ENCODE measurements at places on chromosomes 11 and 22.

DNA sequence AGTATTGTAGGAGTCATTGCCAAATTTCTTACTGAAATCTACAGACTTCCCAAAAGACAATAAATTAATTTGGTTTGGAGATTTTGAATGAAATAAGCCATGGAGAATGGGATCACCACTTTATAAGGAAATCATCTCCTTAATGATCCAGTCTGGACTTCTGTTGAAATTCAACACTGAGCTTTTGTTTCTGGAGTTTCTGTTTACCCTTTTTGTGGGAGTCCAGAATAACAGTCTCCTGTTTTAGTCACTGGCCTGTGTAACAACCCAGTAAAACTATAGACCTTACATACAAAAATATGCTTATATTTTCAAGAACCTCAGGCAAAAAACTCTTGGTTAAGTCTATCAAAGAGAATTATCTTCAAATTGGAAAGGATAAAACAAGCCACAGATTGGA is 321.7 kb upstream of the PLET1 start:
- DNase-seq, result no peak

DNA sequence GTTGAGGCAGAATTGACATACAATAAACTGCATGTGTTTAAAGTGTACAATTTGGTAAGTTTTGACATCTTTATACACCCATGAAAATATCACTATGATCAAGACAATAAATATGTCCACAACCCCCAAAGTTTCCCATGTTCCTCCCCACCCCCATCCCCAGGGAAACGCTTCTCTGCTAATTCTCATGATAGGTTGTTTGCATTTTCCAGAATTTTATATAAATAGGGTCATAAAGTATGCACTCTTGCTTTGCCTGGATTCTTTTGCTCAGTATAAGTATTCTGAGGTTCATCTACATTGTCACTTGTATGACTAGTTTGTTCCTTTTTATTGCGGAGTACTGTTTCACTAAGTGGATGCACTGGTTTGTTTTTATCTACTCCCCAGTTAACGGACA is 35.6 kb downstream of the MYEOV start:
- no peak for DNase-seq

- peak; percentile 22 for DNase-seq
Observed at GRCh38 chr11:134332189-134332631, 422 bp downstream of the GLB1L2 start.

- DNase-seq, result no peak
Observed at GRCh38 chr11:57802411-57802810, 40.8 kb downstream of the CTNND1 start.

- no peak for DNase-seq
Observed at GRCh38 chr11:8640267-8640906, 42.1 kb downstream of the TRIM66 start.

- DNase-seq, result no peak
Observed at GRCh38 chr11:94525546-94526324, 13.5 kb downstream of the C11orf97 start.

DNA sequence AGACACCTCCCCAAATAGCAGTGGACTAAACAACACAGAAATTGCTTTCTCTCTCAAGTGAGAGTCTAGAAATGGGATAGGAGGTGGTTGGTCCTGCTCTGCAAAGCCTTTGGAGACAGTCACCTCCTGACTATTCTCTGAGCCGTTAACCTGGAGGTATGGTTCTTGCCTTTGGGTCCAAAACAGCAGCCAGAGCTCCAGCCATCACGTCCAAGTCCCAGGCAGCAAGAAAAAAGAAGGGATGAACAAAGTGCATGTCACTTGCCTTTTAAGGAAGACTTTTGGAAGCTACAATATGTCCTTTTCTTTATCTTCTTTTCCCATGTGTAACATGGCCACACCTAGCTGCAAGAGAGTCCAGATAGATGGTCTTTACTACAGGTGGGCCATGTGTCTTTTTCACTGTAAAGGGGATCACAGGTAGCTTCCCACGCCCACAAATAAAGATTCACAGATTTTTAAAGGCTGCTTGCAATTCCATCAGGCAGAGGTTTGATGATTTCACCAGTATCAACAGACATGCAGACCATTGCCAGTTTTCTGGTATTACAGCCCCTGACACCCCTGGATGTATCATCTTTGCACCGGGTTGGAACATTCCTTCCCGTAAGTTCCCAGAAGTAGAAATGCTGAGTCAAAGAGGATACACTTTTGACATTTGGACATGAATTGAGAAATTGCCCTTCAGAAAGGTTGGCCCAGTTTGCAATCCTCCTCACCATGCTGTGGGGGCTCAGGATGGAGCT is 66.0 kb downstream of the MYEOV start:
- no peak for DNase-seq

DNA sequence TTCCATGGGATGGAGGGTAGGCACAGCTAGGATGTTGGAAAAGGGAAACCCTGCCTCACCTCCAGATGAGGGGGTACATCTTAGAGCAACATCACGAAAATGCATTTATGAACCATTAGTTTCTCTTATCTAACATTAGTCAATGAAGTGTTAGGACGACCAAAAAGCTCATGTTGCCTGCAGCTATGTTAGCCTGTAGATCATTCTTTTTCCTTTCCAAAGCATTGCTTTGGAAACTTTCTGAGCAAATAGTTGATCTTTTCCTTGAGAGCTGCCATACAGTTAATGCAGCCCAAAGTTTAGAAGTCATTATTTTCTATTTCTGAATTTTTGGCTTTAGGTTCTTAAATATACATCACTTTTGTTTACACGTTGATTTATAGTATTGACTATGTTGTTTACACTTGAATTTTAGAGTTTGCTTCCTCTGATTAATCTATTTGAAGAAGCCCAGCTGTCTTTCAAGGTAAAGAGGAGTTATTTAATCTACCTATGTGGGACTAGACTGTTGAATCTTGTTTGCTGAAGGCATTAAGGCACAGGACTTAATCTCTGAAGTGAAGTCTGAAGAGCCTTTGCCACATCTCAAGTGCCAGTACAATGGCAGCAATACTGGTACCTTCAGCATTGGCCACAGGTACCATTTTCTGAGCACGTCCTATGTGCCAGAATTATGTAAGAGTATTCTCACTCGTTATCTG is 11.0 kb downstream of the POU2AF3 start:
- no peak for DNase-seq

DNA sequence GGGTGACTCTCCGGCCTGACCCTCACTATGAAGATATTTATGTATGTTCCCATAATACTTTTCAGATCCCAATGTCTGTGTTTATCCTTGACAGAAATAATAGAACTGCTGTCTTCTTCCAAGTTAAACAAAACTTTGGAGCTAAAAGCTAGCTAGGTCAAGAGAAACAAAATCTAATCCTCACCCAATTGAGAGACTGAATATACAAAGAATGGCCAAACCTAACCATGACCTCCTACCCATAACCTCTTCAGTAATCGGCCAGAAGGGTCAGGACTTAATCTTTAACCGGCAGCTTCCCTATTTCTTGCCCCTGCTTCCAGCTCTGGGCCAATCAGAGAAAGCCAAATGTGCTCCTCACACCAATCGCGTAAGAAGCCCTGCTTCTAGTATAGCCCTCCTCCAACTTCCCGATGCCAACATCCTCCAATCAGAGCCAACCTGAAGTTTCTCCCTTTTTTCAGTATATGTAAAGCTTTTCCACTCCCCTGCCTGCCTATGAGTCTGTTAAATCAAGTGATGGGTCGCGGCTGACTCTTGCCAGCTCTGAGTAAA is 1.7 kb upstream of the DDX6 start:
- DNase-seq, result peak; percentile 84

GRCh38 chr11:7690648-7691047 is 15.6 kb downstream of the OVCH2 start:
- no peak for DNase-seq

DNA sequence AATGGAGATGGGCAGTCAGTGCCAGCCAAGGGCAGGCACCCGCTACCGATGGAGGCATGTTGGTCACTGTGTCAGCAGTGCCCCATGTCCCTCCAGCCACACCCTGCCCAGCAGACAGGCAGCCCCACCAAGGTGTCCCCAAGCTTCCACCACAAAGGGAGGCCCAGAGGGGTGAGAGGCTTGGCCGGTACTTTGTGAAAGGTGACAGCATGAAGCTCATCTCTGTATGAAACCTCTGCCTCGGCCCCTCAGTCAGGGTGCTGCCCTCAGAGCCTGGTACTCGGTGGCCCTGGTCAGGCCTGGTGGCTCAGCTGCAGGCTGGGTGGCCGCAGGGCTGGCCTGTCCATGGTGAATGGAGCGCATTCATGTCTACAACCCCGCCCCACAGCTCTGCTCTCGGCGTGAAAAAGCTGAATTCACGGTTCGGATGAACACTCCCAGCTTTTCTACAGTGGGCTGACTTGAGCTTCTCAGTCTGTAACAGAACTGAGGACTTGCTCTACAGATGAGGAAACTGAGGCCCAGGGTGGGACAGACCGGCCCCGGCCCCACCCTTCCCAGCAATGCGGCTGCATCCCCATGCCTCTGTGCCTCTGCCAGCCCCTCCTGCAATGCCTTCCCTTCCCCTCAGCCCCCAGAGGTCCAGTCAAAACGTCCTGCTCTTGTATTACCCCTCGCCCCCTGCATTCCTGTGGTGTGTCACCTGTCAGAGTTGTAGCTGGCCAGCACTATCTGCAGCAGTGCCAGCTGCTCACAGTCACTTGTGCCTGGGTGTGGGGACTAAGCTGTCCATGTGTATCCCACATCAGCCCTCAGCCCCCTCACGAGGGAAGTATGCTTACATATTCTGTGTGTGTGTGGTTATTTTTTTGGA is 27.7 kb downstream of the RSPH14 start:
- DNase-seq, result no peak

DNA sequence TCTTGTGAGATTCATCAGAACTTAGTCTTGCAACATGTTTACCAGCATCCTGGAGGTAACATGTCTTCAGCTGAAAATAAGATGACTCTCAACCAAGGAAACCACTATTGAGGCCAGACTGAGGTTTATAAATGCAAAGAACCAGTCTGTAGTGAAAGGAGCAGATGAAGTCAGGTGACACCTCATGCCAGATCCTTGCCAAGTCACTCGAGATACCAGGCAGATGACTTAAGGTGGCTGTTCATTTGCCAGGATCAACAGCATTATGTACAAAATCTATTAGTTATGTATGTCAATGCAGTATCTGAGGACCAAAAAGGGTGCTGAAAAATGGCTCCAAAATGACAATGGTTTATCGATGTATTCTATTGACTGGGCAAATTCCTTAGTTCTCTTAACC is 100.0 kb upstream of the SOX6 start:
- no peak for DNase-seq

- DNase-seq, result no peak
Observed at GRCh38 chr11:128316541-128317227, 270.7 kb downstream of the ETS1 start.

- DNase-seq, result no peak
Observed at GRCh38 chr22:37080438-37080837, 28.9 kb downstream of the KCTD17 start.

GRCh38 chr11:111598559-111598958 is 3.7 kb upstream of the SIK2 start:
- DNase-seq, result no peak

DNA sequence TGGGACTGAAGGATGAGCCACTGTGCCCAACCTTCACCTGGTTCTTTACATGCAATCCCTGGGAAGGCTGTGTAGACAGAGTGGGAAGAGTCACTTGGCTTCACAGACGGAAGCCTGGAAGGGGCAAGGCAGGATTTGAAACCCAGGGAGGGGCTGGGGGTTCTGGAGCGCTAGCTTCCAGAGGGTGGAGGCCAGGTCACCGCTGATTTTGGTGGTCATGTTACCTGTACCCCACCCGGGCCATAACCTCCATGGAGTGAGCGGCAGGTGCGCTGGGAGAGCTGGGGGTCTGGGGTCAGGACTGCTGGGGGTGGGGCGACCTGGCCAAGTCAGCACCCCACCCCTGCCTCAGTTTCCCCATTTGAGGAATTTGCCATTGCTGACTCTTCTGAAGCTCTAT is 38.3 kb downstream of the PDGFB start:
- no peak for DNase-seq

DNA sequence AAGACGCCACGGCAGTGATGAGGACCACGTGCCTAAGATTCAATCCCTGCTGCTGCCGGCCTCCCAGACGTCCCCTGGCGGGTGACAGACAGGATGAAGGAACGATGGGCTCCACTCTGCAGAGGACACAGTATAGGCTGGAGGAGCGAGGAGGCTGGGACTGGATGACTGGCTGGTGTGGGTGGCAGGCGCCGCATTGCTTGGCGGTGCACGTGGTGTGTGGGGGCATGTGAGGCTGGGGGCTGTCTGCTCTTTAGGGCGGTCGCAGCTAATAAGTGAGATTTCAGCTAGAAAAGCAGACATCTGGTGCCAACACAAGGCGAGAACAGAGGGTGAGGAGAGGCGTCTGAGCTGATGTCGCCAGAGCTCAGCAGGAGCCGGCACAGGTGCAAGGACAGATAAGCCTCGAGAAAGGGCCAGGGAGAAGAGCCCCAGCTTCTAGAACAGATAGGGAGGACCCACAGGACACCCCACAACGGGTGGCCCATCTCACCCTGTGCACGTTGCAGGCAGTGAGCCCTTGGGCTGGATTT is 33.2 kb downstream of the TSPAN4 start:
- no peak for DNase-seq

DNA sequence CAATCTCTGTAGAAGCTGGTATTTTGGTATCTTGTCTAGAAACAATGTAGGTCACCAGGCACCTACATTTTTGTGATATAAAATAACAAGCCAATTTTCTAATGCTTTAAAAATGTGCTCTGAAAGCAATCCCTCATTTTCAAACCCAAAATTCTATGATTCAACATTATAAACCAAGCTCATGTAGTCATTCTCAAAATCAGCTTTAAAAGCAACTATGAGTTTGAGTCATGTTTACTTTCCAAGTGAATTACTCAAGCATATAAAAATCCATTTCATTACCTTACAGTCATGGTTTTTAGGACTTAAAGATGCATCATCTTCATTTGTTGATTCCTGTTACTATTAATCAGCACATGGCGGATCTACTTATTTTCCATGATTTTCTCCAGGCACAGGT is 216.4 kb downstream of the GRM5 start:
- no peak for DNase-seq

- no peak for DNase-seq
Observed at GRCh38 chr11:14422052-14422813, 63.2 kb upstream of the RRAS2 start.

DNA sequence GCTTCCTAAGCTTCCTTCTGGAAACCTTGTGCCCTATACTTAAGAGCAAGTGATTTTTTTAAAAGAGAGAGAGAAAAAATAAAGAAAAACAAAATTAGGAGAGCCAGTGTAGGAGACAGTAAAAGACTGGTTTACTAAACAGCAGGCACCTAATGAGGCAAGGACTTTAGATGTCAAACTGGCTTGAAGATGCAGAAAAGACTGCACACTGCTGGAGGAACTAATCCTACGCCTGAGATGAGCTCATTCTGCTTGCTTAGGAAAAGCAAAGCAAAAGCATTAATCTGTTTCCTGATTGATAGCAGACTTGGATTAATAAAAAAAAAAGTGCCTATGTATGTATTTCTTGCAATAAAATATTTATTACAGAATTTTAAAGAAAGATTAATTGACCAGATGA is 113.6 kb upstream of the SEZ6L start:
- DNase-seq, result no peak

DNA sequence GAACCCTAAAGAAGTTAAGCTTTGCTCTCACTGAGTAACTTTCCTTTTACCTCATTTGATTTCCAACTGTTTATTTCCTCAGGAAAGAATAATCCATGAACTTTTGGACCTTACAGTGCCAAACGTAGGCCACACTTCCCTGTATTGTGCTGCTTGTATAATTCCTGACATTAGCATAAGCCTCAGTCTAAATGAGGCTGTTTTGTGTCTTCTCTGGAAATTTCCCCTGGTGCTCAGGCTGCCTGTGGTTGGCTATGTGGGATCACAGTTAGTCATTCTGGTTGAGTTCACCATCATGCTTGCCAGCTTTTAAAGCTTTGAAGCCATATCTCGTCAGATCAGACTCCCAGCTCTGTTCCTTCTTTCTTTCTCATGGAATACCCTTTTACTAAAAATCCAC is 107.0 kb downstream of the FAM76B start:
- no peak for DNase-seq

Data from CD4-positive, alpha-beta T cell treated with Interleukin-12 subunit alpha and Interleukin-12 subunit beta, for 1 hour (primary cell).